ENCODE measurements at places on chromosomes 5 and 9.

- no peak for DNase-seq
Measured at GRCh38 chr5:29307478-29307877, 1886.0 kb upstream of the CDH6 start.

GRCh38 chr5:10229306-10230048 is 20.2 kb downstream of the ATPSCKMT start:
- DNase-seq: no peak

- DNase-seq: peak; percentile 35
Measured at GRCh38 chr5:97182571-97183099, 412 bp downstream of the RIOK2 start.

- DNase-seq: no peak
Measured at GRCh38 chr5:157444224-157444623, 15.8 kb upstream of the NIPAL4 start.

GRCh38 chr5:108432024-108432423 is 50.1 kb upstream of the FBXL17 start:
- DNase-seq: no peak

DNA sequence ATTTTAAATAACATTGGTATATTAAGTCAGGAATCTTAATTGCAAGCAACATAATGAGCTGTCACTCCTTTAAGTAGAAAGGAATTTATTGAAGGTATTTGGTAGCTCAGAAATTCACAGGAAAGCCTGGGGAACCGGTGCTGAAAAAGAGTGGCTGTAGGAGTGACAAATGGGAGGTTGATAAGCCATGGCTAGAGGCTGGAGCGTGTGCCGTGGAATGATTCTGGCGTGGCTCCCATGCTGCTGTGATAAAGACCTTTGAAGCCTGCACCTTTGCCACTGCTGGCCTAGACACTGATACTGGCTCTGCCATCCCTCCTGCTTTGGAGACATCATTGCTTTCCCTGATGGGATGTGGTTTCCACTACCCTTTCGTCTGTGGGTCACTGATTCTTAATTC is 65.7 kb upstream of the ATG10 start:
- DNase-seq: no peak

DNA sequence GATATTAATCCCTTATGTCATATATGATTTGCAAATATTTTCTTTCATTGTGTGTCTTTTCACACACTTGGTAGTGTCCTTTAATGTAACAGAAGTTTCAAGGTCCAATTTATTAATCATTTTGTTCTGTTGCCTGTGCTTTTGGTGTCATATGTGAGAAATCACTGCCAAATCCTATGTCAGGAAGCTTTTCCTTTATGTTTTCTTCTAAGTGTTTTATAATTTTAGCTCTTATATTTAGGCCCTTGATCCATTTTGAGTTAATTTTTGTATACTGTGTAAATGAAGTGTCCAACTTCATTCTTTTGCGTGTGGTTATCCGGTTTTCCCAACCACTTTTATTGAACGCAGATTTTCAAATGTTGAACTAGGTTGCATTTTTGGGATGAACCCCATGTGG is 6.1 kb upstream of the ZNF510 start:
- DNase-seq: no peak

DNA sequence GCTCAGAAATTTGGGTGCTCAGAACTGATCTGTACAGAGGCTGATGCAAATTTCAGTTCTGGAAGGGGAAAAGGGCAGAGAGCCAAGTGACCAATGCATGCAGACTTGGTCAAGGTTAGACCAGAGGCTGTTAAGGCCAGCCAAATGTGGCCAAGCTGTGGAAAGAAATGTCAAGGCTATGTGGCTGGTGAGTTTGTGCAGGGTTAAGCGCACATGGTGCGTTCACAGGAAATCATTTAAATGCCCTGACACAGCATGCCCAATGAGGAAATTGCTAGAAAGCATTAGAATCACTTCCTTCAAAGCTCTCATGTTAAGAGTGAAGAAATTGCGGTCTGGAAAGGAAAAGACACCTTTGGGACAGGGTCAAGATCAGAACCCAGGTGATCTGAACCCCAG is 58.0 kb downstream of the PTPN3 start:
- DNase-seq: no peak

GRCh38 chr9:97438666-97439065 is 26.8 kb downstream of the TDRD7 start:
- DNase-seq: no peak

- no peak for DNase-seq
Measured at GRCh38 chr9:110954822-110955291, 83.4 kb downstream of the LPAR1 start.

- DNase-seq: no peak
Measured at GRCh38 chr9:11269036-11269435, 656.2 kb upstream of the PTPRD start.

- DNase-seq: peak; percentile 38
Measured at GRCh38 chr5:91053741-91054025, 329.4 kb downstream of the ARRDC3 start.

DNA sequence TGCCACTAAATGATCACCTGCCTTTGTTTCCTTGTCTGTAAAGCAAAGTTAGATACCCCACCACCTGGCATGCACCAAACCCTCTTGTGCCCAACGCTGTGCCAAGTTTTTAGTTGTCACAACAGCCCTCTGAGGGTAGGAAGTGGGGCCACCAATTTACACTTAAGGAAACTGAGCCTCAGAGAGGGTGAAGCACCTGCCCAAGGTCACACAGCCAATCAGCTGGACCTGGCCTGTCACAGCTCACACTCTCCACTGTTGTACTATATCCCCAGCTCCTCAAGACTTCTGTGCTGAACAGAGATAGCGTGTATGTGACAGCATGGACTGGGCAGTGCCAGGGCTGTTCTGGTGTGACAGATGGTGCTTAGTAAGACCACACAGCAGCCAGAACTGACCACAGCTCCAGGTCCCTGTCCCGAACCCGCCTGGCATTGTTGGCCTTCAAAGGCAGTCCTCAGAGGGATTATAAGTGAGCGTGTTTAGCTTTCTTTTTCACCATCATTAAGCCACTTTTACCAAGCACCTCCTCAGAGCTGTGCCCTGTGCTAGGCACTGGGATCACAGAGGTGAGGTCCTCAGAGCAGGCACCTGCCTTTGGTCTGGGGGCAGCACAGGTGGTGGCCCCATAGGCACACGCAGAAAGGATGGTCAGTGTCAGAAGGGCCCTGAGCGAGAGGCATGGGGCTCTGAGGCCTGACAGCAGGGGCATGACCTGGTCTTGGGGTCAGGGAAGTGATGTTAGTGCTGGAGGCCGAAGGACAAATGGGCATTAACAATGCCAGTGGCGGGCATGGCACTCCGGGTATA is 71.1 kb downstream of the COL27A1 start:
- DNase-seq: no peak

DNA sequence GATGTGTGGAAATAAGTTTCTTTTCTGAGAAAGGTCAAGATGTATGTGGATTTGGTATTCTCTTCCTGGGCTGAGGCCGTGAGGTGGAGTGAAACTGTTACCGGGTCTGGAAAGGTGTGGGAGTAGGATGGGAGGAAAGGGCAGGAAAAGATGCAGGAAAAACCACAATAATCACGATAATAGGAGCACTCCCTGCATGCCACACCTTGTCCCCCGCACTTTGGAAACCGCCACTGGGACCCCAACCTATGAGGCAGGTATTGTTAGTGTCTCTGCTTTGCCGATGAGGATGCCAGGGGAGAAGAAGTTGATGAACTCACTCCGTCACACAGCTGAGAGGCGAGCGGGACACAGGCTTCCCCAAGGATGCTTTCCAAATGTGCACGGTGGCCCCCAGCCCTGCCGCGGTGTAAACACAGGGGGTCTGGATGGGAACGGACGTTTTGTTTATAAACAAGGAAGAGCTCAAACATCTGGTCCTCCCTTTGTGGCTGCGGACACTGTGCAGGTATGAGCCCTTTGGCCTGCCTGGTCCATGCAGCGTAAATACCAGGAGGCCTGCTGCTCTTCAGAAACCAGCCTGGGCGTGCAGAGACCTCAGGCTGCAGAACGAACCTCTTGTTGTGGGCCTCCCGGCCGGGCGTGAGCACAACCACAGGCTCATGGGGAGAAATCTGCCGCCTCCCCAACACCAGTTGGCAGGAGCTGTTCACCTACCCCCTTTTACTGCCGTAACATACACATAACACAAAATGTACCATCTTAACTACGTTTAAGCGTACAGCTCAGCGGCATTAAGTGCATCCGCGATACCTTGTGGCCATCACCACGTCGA is 126.7 kb downstream of the COL23A1 start:
- DNase-seq: no peak

- peak; percentile 79 for DNase-seq
Measured at GRCh38 chr9:107337676-107338590, 54.9 kb downstream of the RAD23B start.

DNA sequence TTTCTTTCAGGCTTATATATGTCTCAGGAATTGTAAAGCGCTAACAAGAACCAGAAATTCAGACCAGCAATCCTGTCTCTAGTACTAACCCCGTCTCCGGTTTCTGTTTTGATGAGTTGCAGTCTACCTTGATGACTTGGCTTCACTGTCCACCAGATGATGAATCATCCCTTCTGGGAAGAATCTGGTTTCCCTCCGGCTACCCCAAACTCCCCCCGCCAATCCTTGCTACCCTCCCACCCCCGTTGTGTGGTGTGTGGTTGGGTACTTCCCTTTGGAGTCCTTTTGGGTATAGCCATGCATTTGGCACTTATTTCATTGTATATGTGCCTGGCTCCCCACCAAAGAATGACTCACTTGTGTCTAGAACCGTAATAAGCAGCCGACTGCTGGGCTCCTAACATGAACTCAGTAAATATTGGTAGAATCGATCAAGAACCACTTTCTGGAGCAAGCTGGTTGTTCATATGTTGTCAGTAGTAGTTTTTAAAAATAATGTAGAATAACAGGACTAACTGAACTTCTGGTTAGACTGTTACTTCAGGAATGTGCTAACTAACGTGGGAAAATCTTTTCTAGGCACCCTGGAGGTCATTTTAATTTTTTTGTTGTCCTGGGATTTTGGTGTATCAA is 8.3 kb upstream of the TGFBI start:
- peak; percentile 98 for DNase-seq

- no peak for DNase-seq
Measured at GRCh38 chr5:1520791-1521453, 2.8 kb downstream of the LPCAT1 start.

DNA sequence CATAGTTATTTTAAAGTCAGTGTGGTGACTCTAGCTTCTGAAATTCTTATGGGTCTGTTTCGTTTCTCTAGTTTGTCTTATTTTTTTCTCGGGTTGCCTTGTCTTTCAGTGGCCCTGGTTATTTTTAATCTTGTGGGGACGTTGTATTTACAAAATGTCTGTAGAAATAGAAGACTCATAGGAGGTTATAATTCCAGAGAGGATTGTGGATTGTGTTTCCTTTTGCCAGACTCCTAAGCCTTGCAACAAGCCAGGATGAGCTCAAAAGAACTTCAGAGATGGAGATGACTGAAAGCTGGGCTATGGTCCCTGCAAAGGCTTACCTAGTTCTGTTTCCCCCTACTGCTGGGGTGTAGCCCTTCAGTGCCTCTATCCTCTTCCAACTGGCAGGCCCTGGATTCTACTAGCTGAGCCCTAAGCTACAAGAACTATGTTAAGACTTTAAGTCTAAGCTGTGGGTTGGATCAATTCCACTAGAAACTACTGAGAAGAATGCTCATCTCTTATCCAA is 32.2 kb upstream of the LECT2 start:
- DNase-seq: no peak

- no peak for DNase-seq
Measured at GRCh38 chr5:53826504-53826903, 266.1 kb downstream of the NDUFS4 start.

- no peak for DNase-seq
Measured at GRCh38 chr9:71795097-71795813, 26.9 kb upstream of the CEMIP2 start.

- no peak for DNase-seq
Measured at GRCh38 chr5:143932584-143932983, 120.6 kb downstream of the HMHB1 start.

GRCh38 chr5:171575808-171576207 is 156.4 kb downstream of the FGF18 start:
- DNase-seq: no peak

- peak; percentile 25 for DNase-seq
Measured at GRCh38 chr9:94867842-94868312, 141.4 kb downstream of the AOPEP start.

DNA sequence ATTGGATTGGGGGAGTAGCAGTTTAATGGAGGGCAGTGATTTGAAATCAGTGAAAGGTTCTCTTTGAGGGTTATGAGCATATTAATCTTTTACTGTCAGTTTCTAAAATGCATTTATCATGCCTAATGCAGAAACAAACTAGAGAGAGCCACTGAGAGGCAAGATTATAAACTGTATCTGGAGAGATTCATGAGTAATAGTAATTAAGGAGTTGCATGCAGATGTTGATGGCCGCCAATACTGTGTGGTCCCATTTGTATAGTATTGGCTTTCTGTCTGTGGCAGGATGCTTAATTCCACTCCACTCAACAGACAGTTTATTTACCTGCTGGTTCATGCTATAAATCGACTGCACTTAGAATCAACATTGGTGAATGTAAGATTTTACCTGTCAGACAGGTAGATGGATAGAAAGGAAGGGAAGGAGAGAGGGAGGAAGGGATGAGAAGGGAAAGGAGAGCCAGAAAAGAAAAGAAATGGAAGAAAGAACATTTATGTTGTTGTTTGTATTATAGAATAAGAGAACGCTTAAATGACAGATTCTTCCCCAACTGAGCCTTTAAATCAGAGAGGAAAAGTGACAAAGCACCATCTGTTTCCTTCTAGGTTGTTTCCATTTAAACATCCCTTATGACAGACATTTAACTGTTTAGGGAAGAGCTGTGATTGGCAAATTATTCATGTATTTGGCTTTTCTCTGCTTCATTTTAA is 146.5 kb downstream of the PAM start:
- no peak for DNase-seq

- no peak for DNase-seq
Measured at GRCh38 chr5:159426694-159427093, 96.4 kb upstream of the IL12B start.

- DNase-seq: no peak
Measured at GRCh38 chr9:17609312-17610005, 30.6 kb downstream of the SH3GL2 start.

GRCh38 chr5:1021136-1021968 is 12.8 kb downstream of the NKD2 start:
- DNase-seq: no peak

- no peak for DNase-seq
Measured at GRCh38 chr5:80960531-80961375, 590 bp downstream of the RASGRF2 start.

DNA sequence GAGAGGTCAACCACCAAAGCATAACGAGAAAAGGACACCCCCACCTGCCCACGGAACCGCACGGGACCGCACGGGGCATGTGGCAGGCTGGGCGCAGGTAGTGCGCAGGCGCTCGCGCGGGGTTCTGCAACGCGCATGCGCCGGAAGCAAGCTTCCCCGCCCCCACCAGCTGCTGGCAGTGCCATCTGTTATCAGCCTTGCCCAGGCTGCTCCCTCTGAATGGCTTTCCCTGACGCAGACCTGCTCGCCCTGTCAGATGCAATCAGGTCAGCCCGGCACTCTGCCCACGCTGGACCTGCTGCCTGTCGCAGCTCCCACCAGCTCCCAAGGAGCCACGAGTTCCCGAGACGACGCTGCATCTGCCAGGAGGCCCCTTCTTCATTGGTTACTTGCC is 22.8 kb downstream of the PTCH1 start:
- no peak for DNase-seq

- no peak for DNase-seq
Measured at GRCh38 chr5:171454549-171454948, 35.1 kb downstream of the FGF18 start.

- no peak for DNase-seq
Measured at GRCh38 chr9:7089406-7090193, 331.8 kb downstream of the KDM4C start.

- peak; percentile 43 for DNase-seq
Measured at GRCh38 chr9:77457916-77458592, 190.1 kb downstream of the GNA14 start.
